CD4-positive, alpha-beta T cell (primary cell): ENCODE measurements at places on chromosomes 13 and 19. TPM values are rescaled to one million over a fixed set of nuclear protein-coding genes. Genes with fewer than 3 reads are reported as not detected.

GRCh38 chr19:31831421-31832175 is 482.4 kb upstream of the TSHZ3 start:
- DNase-seq = no peak

DNA sequence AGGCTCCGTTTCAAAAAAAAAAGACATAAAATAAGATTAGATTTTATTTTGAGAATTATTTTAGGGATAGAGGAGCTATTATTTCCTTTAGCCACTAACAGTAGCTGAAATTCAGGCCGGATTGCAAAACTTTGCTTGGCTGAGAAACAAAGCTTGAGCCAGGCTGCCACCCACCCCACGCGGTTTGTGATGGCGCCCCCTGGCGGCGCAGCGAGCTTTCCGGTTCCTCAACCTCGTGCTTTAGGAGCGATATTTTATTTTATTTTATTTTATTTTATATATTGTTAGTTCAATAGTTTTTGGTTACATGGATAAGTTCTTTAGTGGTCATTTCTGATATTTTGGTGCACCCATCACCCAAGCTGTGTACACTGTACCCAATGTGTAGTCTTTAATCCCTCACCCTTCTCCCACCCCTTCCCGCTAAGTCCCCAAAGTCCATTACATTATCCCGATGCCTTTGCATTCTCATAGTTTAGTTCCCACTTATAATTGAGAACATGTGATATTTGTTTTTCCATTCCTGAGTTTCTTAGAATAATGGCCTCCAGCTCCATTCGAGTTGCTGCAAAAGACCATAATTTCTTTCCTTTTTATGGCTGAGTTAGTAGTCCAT is 19.8 kb upstream of the CEACAM4 start:
- DNase-seq = peak; percentile 12

GRCh38 chr19:4748185-4748584 is 24.5 kb upstream of the DPP9 start:
- no peak for DNase-seq

DNA sequence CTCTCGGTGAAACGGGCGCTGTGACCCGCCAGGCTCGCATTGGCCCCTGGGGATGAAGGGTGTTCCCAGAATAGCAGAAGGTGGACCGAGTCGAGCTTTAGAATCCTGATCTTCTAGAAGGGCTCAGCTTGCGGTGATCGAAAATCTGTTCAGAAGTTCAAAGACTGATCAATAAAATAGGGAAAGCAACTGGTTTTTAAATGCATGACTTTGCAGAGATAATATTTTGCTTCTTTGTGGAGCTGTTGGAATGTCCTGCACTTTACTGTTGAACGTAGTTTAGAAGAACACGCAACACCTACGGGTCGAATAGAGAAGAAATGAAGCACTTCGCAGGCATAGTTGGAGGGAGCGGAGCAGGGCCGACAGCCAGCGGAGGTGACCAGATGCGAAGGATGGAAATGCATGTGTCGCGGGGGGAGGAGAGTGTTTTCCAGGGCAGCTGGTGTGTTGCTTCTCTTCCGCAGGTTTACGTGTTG is 766 bp downstream of the CEBPG start:
- DNase-seq = no peak

DNA sequence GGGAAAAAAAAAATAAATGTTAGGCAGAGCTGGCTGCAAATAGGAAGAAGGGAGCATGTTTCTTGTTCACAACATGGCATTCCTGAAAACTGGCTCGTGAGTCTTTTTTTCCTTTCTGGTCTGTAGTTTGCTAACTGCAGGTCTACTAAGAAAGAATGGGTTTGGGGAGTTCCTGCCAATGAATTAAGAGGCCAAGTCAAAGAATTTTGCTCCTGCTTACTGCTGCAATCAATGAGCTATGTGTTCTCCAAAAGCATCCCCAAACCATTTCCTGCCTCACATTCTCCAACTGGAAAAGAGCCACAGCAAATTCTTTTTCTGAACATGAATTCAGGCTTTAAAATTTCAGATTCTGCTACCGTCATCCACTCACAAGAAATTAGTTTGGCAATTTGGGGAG is 88.6 kb downstream of the DCT start:
- DNase-seq = no peak

GRCh38 chr19:3721131-3721886 is 13.1 kb downstream of the TJP3 start:
- DNase-seq = peak; percentile 92

DNA sequence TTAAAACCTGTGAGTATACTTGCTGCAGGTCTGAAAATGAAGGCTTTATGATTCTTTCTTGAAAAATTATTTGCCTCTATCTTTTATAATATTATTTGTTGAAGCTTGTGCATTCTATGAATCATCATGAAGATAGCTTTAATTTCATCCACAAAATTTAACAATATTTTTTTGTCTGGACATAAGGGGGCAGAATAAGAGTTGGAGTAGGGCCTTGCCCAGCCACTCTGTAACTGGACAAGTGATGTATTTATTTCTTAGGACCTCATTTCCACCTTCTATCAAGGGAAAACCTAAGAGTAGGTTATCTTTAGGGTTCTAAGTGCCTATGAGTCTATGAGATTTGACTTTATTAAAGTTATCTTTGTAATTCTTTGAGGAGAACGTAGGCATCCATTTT is 49.9 kb downstream of the N4BP2L1 start:
- no peak for DNase-seq

DNA sequence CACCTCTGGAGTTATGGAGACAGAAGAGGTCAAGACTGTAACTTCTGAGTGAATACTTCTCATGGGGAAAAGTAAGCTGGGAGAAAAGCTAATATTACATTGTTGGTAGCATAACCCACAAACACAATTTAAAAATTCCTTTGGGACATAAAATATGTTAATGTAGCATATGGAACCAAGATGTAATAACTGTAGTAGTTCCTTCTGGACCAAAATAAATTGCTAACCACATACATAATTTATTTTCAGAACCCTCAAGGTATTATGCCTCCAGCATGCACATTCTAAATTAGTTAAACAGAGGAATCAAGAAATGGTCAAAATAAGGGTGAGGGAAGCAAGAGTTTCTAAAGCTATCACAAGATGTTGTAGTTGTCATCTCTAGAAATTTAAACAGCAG is 4.8 kb upstream of the RNF17 start:
- no peak for DNase-seq

- no peak for DNase-seq
Observed at GRCh38 chr13:24688950-24689349, 8.7 kb downstream of the ATP12A start.

CPAMD8 gene
- total RNA-seq = 0.34 TPM

OSCAR gene
- total RNA-seq = 0.41 TPM

HSH2D gene
- total RNA-seq = 46.9 TPM

SLC25A41 gene
- 0.50 TPM for total RNA-seq

GFY gene
- not detected for total RNA-seq

SLC6A16 gene
- 2.4 TPM for total RNA-seq

C13orf42 gene
- not detected for total RNA-seq

ZNF426 gene
- 15.3 TPM for total RNA-seq
